ENCODE measurements at places on chromosomes 13 and 19.

GRCh38 chr19:6271721-6272410 is 7.9 kb downstream of the MLLT1 start:
- peak; percentile 77 for DNase-seq

- DNase-seq, result no peak
These were observed 22.6 kb downstream of the ATP8B3 start for GRCh38 chr19:1789261-1790041.

GRCh38 chr19:9641810-9642209 is 20.8 kb upstream of the ZNF561 start:
- DNase-seq, result no peak

- no peak for DNase-seq
These were observed 5.8 kb downstream of the RAB20 start for GRCh38 chr13:110555601-110556223.

GRCh38 chr19:5624741-5625278 is 1.9 kb downstream of the SAFB start:
- DNase-seq, result no peak

GRCh38 chr19:50912727-50913716 is 1.8 kb upstream of the KLK4 start:
- no peak for DNase-seq

DNA sequence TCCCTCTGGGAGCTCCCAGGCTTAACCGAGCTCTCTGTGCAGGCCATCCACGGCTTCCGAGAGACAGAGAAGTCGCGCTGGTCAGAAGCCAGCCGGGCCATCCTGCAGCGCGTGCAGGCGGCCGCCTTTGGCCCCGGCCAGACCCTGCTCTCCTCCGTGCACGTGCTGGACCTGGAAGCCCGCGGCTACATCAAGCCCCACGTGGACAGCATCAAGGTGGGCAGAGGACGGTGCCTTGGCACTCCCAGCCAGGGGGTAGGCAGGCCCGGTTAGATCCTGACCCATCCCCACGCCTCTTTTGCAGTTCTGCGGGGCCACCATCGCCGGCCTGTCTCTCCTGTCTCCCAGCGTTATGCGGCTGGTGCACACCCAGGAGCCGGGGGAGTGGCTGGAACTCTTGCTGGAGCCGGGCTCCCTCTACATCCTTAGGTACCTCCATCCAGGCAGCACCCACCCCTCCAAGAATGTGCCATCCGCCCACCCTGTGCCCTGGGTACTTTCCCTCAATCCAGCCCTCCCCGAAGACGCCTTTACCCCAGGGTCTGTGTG is 1.5 kb downstream of the PSPN start:
- DNase-seq, result no peak

- peak; percentile 30 for DNase-seq
These were observed 3.8 kb downstream of the CNOT3 start for GRCh38 chr19:54141356-54141755.

DNA sequence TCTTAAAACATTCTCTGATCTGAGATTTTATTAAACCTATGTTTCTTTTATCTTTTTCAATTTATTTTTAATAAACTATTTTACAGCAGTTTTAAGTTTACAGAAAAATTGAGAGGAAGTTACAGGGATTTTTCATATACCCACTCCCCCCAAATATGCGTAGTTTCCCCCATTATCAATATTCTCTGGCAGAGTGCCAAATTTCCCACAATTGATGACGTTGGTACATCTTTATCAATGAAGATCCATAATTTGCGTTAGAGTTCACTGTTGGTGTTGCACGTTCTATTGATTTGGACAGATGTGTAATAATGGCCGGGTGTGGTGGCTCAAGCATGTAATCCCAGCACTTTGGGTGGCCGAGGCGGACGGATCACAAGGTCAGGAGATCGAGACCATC is 1063.0 kb upstream of the ATXN8OS start:
- DNase-seq, result no peak

GRCh38 chr13:66532845-66533244 is 697.3 kb downstream of the PCDH9 start:
- no peak for DNase-seq

DNA sequence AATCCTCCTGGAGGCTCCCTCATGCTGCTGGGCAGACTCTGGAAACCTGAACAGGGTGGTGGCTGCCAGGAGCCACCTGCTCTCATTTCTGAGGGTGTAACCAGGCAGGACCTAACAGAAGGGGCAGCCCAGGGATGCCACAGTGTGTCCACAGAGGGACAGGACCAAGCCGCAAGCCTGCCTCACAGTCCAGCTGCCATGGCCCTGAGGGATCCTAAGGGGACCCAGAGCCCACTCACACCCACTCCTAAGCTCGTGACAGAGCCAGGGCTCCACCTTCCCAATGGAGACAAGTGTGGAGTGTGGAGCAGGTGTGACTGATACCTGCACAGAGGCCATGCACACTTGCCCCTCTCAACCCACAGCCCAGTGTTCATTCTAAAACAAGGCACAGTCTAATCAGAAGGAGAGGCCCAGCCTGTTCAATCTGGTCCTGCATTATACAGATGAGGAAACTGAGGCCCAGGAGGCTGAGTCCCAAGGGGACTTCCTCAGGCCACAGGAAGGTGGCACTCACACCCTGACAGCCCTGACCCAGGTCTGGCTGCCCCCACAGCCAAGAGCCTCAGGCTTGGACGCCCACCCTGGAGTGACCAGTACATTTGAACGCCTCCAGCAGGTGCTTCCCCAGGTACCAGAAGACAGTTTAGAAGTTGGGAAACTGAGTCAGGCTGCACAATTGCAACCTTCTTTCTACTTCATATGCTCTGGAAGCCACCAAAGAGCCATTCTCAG is 220.1 kb downstream of the TUBA3C start:
- no peak for DNase-seq

- no peak for DNase-seq
These were observed at the start of gene NXNL1 for GRCh38 chr19:17460372-17461230. NXNL1 (minus strand) TSS chr19:17460926; CDS start chr19:17460869, 57 bp downstream.

GRCh38 chr13:24251525-24251924 is 57.9 kb upstream of the C1QTNF9 start:
- no peak for DNase-seq

GRCh38 chr13:60696602-60697001 is 299.6 kb downstream of the TDRD3 start:
- no peak for DNase-seq

GRCh38 chr13:28753208-28753892 is 34.6 kb upstream of the SLC46A3 start:
- peak; percentile 96 for DNase-seq

GRCh38 chr13:40043764-40044163 is 388.3 kb downstream of the COG6 start:
- DNase-seq, result no peak

GRCh38 chr13:111344471-111345191 is 24.2 kb downstream of the TEX29 start:
- DNase-seq, result peak; percentile 76

- peak; percentile 83 for DNase-seq
These were observed 49.3 kb downstream of the IFT88 start for GRCh38 chr13:20616059-20616797.

Data from EL (cell line).